NCI-H748 treated with DMSO at 0.1 percent for 48 hours (cell line): ENCODE measurements at places on chromosomes 2 and 18.

- no peak for DNase-seq
Observed at GRCh38 chr2:13201924-13202323, 485.2 kb downstream of the TRIB2 start.

DNA sequence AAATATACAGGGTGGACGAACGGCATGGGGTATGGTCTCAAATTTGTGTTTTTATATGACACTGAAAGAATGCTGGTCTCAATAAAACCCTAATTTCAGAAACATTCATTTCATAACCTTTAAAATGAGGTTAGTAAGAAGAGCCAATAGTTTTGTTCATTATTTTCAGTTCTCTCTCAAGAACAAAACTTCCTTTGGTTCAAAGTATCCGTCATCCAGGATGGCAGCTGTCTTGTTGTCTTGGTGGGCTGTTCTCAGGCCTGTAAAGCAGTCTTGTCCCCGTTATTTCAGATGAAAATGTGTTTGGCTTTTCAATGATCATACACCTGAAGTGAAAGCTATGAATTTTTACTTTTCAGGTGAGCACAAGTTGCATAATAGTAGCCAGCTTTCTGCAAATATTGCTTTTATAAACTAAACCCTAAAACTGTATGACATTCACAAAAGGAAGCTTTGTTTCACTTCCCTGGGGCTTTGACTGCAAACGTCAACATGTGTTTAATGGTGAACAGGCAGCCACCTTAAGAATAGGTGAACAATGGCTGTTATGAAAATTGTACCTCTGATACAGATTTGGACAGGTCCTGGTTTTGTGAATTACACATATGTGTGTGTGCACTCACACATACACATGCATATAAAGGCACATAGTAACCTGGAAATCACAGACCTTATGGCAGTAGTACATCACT is 2.6 kb downstream of the IL18RAP start:
- DNase-seq, result no peak

GRCh38 chr2:191304939-191305875 is 60.0 kb downstream of the MYO1B start:
- DNase-seq, result no peak

GRCh38 chr2:139742216-139743172 is 962.3 kb upstream of the NXPH2 start:
- DNase-seq, result no peak

GRCh38 chr2:96470109-96470508 is 35.0 kb downstream of the NEURL3 start:
- no peak for DNase-seq
